Esophagus mucosa (tissue), 1 donor: ENCODE measurements at places on chromosomes 5 and 9. TPM values are rescaled to one million over a fixed set of nuclear protein-coding genes. Genes with fewer than 3 reads are reported as not detected.

DNA sequence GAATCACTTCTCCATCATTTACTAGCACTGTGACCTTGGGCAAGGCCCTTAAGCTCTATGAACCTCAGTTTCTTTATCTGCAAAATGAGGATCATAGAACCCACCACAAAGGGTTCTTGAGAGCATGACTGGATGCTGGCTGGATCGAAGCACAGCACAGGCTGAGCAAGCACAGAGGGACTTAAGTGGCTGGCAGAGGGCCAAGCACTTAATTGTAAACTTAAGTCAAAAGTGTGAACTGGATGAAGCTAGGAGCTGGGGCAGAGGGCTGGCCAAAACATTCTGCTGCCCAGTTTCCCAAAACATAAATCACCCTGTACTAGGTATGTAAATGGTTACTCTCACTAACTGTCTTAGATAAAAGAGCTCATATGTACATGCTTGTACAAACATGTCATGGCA, 112.3 kb upstream of the WWC1 start:
- no peak for ATAC-seq

- ATAC-seq, result no peak
Observed at GRCh38 chr9:120587328-120587727, 7.4 kb upstream of the CDK5RAP2 start.

- no peak for ATAC-seq
Observed at GRCh38 chr5:81751836-81752643, 1.1 kb upstream of the SSBP2 start.

- no peak for ATAC-seq
Observed at GRCh38 chr9:38337706-38338264, 54.7 kb upstream of the ALDH1B1 start.

- no peak for ATAC-seq
Observed at GRCh38 chr9:82108474-82108873, 119.9 kb downstream of the SPATA31D1 start.

DNA sequence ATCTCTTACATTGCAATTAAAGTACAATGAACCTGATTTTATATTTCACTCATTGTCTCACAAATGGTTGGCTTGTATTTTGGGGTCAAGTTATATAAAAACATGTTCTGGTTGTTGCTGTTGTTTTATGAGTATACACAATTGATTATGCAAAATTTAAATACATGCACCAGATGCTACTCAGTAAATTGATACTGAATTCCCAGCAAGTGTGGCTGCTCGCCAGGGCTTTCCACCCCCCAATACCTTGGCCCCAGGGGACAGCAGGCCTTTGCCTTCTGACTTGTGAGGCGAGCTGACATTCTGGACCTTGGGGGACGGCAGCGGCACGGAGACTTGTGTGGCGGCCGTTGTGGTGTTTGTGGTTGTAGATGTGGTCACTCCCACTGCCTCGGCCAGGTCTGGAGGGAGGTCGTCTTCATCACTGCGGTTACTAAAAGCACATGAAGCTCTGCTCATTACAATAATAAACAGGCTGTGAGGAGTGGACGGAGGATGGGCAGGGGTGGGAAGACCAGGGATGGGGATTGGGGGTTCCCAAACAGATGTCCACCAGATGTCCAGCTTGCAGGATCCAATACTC, 27.0 kb upstream of the FRRS1L start:
- no peak for ATAC-seq

DNA sequence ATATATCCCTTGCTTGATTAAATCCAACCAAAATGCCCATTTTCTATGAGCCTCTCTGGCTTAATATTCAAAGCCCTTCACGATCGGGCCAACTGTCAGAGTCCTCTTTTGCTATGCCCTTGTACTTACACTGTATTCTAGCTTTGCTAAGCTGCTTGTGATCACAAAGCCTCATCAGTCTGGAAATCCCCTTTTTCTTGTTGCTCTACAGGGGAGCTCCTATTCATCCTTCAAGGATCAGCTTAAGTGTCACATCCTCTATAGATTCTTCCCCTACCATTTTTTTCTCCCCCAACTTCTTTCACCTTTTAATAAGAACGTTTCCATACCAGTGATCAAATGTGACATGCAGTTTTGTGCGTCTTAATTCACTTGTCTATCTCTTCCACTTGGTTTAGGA, 450.4 kb upstream of the CHD1 start:
- no peak for ATAC-seq

- no peak for ATAC-seq
Observed at GRCh38 chr5:142242272-142242671, 82.5 kb downstream of the SPRY4 start.

GRCh38 chr5:6492934-6493333, 44.3 kb downstream of the UBE2QL1 start:
- no peak for ATAC-seq

- ATAC-seq, result no peak
Observed at GRCh38 chr9:14345354-14346230, 31.7 kb upstream of the NFIB start.

- peak; percentile 79 for ATAC-seq
Observed at GRCh38 chr5:82351754-82352145, 73.6 kb upstream of the RPS23 start.

- peak; percentile 61 for ATAC-seq
Observed at GRCh38 chr9:130143279-130143893, 28.8 kb upstream of the NCS1 start.

GRCh38 chr5:82339792-82340191, 61.6 kb upstream of the RPS23 start:
- no peak for ATAC-seq

GRCh38 chr5:125551246-125551645, 804.8 kb upstream of the ZNF608 start:
- ATAC-seq, result no peak

- peak; percentile 48 for ATAC-seq
Observed at GRCh38 chr5:127919006-127919796, 164.4 kb upstream of the SLC12A2 start.

DNA sequence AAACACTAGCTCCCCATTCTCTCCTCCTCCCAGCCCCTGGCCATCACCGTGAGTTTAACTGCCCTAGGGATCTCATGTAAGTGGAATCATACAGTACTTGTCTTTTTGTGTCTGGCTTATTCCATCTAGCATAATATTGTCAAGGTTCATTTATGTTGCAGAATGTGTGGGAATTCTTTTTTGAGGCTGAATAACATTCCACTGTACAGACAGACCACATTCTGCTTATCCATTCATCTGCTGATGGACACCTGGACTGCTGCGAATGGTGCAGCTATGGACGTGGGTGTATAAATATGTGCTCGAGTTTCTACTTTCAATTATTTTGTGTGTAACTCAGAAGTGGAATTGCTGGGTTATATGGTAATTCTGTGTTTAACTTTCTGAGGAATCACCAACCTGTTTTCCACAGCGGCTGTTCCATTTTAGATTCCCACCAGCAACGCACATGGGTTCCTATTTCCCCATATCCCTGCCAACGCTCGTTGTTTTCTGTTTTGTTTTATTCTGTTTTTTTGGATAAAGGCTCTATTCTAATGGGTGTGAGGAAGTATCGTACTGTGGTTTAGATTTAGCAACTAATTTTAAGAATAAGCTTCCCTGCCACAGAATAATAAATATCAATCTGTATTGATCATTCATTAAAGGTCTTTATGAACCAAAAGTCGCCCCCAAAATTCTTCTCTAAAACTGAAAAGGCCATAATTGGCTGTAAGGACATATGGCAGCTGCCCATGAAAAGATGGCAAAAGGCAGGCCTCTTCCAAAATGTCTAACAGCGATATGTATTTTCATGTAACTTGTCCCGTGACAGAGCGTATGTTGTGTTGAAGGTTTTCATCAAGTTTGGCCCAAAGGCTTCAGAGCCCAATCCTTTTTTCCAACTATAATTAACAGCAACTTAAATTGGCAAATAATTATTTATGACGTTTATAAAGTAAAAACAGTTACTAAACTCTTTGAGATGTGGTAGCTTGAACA, 70.3 kb downstream of the DAP start:
- ATAC-seq, result no peak

- no peak for ATAC-seq
Observed at GRCh38 chr9:16406526-16407225, 463.8 kb downstream of the BNC2 start.

DNA sequence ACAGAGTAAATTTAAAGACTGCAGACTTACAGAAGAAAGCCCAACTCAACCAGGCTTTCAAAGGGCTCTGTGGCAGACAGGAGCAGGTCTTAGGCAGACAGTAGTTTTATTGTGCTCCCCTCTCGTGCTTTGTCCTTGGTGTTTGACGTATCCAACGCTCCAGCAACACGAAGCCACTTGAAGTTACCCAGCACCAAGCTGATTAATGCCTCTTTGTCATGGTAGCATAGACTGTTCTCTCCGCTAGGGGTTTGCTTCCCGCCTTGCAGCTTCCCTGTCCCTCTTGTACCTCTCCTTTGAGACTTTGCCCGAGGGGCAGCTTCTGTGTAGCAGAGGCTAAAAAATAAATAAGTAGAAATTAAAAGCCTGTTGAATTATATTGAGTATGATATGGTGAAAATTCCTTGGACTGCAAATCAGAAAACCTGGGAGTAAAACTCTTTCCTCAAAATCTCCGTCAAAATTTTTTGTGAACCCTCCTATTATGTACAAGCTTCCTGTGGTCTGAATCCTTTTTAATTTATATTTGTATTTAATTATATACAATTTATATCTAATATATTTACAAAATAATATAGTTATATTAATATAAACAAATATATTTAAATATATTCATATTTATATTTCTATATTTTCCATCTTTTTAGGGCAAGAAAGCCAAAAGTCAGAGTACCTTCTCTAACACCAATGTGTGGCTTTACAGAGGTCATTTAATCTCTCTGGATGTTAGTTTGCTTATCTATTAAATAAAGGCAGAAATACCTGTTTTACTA, 405.4 kb downstream of the DMAC1 start:
- no peak for ATAC-seq

The WNT8A gene
- total RNA-seq, result not detected

The DMRT2 gene
- 0.12 TPM for total RNA-seq

The CSF1R gene
- 2.7 TPM for total RNA-seq

The GOLM1 gene
- 3.7 TPM for total RNA-seq

The C9orf85 gene
- 10.6 TPM for total RNA-seq

The RANBP17 gene
- total RNA-seq, result 0.56 TPM

The NSA2 gene
- total RNA-seq, result 39.6 TPM

The MRPS2 gene
- total RNA-seq, result 25.5 TPM

The FREM1 gene
- 0.20 TPM for total RNA-seq

The IFNK gene
- not detected for total RNA-seq

The PRR7 gene
- 4.3 TPM for total RNA-seq
